ENCODE measurements at places on chromosomes 6 and 20. TPM values are rescaled to one million over a fixed set of nuclear protein-coding genes. Genes with fewer than 3 reads are reported as not detected.

DNA sequence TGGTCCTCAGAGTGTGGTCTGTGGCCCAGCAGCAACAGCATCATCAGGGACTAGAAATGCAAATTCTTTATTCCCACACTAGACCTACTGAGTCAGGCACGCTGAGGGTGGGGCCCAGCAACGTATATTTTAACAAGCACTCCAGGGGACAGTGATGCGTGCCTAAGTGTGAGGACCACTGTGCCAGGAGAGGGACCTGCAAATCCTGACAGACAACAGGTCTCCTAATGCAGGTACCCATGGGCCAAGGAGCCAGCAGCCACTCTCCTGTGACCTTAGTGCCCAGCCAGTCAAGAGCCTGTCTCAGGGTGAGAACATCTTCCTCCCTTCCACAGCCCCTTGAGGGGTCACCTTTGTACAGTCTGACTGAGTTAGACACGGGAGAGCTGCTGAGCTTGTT is 8.0 kb upstream of the MYLK2 start:
- no peak for DNase-seq

DNA sequence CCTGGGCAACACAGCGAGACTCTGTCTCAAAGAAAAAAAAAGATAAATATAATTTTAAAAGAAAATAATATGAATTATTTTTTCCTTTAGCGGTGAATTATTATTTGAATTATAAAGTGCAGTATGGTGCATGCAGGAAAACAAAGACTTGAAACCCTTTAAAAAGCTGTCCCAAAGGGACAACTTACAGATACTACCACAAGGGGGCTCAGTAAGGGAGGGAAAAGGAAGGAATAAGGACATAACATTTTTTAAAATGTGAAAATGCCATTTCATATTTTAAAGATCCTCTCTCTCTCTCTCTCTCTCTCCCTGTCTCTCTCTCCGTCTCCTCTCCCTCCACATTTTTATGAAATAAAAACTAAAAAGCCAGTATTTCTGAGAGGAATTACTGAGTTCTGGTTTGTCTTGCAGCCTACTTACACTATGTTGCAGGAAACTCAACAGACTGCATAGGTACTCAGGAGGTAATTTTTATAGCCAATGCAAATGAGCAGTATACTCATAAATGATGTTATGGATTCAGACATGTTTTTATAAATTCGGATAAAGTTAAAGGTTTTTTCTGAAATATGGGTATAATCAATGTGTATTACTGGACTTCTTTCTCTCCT is 455.0 kb upstream of the GJE1 start:
- DNase-seq = no peak

DNA sequence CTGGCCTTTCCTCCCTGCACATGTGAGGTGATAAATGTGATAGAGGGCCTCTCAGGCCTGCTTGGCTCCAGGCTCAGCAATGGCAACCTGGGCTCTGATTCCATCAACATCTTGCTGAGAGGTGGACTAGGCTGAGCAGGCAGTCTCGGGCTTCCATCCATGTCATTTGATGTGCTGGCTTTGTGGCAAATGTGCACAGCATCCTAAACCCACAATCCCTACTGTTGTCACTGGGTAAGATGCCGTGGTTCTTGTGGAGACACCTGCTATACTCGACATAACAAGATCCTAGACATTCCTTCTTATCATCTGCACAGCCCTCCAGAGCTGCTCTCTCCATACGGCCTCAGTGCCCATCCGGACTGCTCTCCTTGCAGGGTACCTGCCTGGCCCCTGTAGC is 2.8 kb upstream of the ZCCHC3 start:
- no peak for DNase-seq

DNA sequence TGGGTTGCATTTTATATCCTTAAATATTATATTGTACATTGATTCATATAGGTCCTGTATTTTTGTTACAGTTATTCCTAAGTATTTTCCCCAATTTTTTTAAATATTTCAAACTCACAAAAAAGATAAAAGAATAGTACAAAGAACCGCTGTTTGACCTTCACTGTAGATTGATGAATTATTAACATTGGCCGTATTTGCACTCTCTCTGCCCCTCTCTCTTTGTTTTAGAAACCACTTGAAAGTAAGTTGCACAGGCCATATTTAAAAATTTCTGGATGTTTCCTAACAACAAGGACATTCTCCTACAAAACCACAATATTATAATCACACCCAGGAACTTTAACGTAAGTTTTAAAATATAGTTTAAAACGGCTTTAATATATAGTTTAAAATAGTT is 72.0 kb upstream of the DUSP22 start:
- no peak for DNase-seq

Gene RIMS1
- not detected for polyA plus RNA-seq

Gene DAAM2
- not detected for polyA plus RNA-seq

- DNase-seq = no peak
Measured at GRCh38 chr6:35147026-35147425, 5.9 kb upstream of the TCP11 start.

- DNase-seq = no peak
Measured at GRCh38 chr6:131427434-131428058, 145.5 kb upstream of the ARG1 start.

GRCh38 chr20:49935746-49936152 is 448 bp upstream of the RNF114 start:
- DNase-seq = no peak

Gene CLPSL2
- polyA plus RNA-seq = not detected

GRCh38 chr6:21846541-21847451 is 253.2 kb downstream of the SOX4 start:
- peak; percentile 22 for DNase-seq

Gene HUS1B
- polyA plus RNA-seq = 1.7 TPM

GRCh38 chr6:122126894-122127293 is 272.6 kb upstream of the HSF2 start:
- DNase-seq = no peak

DNA sequence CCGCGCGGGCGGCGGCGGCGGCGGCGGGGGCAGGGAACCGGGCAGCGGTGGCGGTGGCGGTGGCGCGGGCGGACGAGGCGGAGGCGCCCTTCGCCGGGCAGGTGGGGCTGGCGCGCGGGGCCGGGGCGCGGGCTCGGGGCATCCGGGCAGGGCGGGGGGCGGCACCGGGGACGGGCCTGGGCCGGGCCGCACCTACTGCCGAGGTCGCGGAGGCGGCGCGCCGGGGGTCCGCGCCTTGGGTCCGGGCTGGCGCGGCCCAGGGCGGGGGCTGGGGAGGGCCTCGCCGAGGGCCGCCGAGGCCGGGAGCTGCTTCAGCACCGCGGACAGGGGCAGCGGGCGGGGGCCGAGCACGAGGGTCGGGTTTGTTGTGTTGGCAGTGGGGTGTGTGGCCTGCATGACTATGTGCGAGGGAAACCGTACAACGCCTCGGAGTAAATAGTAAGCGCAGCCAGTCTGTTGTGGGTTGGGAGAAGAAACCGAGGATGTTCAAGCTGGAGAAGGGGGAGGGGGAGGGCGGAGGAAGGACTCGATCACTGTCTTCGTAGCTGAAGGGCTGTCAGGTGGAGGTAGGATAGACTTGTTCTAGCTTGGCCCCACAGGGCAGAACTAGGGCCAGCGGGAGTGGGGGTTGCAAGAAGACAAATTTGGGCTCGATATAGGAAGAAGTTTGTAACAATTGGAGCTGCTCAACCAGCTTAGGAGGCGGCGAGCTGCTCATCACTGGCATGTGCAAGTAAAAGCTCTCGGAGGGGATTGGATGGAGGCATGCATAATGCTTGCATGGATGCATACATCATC is 593 bp downstream of the MMP24 start:
- DNase-seq = no peak

DNA sequence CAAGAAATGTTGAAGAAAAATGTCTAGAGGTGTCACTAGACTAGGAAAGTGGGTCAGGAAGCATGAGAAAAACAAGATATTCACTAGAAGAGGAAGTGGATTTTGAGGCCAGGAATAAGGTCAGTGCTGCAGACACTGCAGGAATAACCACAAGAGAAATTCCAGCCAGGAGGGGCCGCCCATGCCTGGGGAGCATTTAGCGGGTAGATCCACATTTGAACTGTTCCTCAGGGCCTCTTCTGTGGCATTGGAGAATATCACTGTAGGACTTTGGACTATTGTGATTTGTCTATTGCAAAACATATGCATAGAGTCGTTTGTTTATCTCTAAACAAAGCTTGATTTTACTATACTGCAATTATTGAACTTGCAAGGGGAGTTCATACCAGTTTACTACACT is 49.6 kb upstream of the CCDC28A start:
- no peak for DNase-seq

DNA sequence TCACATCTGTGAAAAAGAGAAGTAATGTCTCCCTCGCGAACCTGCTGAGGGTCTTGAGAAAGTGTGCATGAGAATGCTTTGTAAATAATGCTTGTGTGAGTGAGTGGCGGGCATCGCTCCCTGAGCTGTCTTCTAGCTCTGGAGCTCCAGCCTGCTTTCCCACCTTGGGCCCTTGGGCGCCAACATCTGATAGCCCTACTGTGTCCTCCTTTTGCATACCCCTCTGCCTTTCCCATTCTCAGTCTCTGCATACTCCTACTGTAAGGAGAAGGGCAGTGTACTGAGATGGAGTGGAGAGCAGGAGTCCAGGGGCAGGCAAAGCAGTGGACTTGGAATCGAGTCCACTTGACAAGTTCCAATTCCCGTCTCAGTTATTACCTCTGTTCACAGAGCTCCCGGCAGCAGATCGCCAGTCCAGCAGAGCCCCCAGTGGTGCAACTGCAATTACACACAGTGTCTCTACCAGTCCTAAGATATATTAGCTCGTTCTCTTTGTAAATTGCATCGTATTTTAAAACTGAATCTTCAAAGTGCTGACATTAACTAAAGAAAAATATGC is 847 bp upstream of the NCR2 start:
- DNase-seq = no peak

DNA sequence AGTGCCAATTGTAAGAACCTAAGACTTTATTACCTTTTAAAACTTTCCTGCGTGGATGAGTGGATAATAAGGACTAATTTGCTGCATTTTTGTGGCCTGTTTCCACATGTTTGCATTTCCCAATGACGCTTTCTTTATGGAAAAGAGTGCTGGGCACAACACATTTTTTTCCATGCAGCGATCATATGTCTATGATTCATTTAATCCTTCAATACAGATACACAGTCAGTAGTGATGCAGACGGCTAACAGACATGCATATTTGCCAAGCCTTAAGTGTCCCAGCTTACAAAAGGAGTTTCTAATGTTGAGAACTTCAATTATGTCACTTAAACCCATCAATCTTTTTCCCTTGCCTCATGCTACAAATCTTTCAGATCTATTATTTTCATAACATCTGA is 239.8 kb upstream of the PREP start:
- DNase-seq = no peak

GRCh38 chr20:58700823-58701222 is 8.2 kb downstream of the NPEPL1 start:
- no peak for DNase-seq

Gene SIGLEC1
- polyA plus RNA-seq = 2.5 TPM

DNA sequence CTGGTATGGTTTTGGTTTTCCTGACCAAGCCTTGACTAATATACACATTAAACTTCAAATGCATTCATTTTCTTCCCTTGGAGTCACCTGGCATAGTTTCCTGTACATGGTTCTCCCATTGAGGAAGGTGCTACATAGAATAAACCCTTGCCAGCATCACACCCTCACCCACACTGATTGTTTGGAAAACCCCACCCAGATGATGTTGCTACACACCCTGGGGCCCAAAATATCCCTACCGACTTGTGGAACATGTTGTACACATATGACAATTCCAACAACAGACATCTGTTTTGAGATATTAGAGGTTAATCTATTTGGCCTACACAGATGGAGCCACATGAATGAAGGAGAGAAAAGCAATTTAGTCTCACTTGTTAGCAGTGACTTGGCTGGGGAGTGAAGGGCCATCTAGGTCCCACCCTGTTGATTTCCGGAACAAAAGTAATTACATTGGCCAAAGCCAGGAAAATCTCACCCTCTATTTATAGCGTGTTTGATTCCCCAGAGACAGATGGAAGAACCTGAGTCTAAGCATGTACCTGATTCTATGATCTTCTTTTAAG is 606.0 kb upstream of the BTBD3 start:
- DNase-seq = no peak

Gene ADGB
- polyA plus RNA-seq = not detected

Data from CD14-positive monocyte (primary cell).